ENCODE measurements at places on chromosomes 11 and 22.

GRCh38 chr11:109765709-109766311 is 327.4 kb upstream of the ZC3H12C start:
- no peak for DNase-seq

- DNase-seq = no peak
Measured at GRCh38 chr11:120280600-120281051, 40.7 kb downstream of the POU2F3 start.

- DNase-seq = no peak
Measured at GRCh38 chr11:93540896-93541553, 2.2 kb downstream of the SMCO4 start.

DNA sequence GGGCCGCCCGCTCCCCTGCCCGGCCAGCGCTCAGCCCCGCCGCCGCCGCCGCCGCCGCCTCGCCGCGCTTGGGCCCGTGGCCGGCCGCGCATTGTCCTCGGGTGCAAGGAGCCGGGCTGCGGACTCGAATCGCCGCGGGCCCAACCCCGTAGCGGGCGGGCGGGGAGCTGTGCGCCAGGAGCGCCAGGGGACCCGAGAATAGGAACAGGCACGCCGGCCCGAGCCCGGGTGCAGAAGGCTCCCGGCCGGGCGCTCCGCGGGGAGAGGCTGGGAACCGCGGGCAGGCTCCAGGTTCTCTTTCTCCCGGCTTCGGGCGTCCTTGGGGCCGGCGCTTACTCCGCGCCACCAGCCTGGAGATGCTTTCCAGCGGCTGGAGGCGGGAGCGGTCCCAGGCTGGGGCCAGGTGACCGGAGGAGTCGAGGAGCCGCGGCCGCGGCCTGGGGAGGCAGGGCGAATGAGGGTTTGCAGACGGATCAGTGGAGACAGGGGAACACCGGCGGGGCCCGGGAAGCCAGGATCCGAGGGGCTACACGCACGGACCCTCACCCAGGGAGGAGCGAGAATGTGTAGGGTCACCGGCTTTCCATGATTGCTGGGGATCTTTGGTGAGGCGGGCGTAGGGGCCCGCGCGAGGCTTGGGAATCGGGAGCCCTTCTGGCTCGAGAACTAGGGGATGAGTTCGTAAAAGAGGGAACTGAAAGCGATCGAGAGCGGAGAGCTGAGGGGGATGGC is 726 bp downstream of the PKNOX2 start:
- no peak for DNase-seq

GRCh38 chr11:27085605-27086004 is 45.0 kb downstream of the BBOX1 start:
- DNase-seq = no peak

- DNase-seq = no peak
Measured at GRCh38 chr11:65290448-65291165, 24.1 kb upstream of the CDC42EP2 start.

DNA sequence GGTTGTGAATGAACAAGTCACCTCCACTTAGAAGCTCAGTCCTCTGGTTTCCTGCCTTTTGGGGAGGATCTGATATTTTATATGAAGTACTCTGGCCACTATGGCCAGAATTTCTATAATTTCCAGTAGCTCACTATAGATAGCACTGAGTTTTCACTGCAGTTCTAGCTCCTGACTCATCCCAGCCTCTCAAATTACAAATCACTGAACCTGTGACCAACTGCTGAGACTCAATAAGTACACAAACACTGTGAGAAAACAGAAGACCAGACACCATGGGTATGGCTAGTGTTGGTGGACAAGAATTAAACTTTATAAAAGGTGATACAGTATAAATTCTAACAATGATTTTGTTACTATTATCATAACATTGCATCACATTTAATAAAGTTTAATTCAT is 47.1 kb upstream of the UCP3 start:
- no peak for DNase-seq

- DNase-seq = peak; percentile 8
Measured at GRCh38 chr11:107857550-107858216, 904 bp downstream of the SLC35F2 start.

Data from NCI-H748 treated with DMSO at 0.1 percent for 48 hours (cell line).